ENCODE measurements at places on chromosomes 16 and 17. TPM values are rescaled to one million over a fixed set of nuclear protein-coding genes. Genes with fewer than 3 reads are reported as not detected.

FSCN2 gene
- total RNA-seq = 0.65 TPM

ZNF778 gene
- total RNA-seq = 4.1 TPM

AGRP gene
- not detected for total RNA-seq

PSMC3IP gene
- total RNA-seq = 2.6 TPM

SCRN2 gene
- 21.4 TPM for total RNA-seq

- no peak for DNase-seq
These were observed 208.3 kb downstream of the RGS9 start for GRCh38 chr17:65345261-65346005.

CORO1A gene
- total RNA-seq = 665 TPM

DNA sequence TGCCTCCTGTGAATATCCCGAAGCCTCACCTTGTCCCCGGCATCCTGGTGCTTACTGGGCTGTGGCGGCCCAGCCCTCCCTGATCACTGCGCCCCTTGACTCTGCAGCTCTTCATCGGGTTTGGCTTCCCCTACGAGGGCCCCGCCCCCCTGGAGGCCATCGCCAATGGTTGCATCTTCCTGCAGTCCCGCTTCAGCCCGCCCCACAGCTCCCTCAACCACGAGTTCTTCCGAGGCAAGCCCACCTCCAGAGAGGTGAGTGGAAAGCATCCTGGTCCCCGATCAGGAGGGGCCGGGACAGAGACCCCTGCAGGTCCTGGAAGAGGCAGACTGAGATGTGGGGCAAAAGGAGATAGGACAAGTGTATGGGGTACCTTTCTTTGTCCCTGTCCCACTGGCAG, 72.1 kb downstream of the MGAT5B start:
- DNase-seq = no peak

NHERF2 gene
- total RNA-seq = 2.2 TPM

DNA sequence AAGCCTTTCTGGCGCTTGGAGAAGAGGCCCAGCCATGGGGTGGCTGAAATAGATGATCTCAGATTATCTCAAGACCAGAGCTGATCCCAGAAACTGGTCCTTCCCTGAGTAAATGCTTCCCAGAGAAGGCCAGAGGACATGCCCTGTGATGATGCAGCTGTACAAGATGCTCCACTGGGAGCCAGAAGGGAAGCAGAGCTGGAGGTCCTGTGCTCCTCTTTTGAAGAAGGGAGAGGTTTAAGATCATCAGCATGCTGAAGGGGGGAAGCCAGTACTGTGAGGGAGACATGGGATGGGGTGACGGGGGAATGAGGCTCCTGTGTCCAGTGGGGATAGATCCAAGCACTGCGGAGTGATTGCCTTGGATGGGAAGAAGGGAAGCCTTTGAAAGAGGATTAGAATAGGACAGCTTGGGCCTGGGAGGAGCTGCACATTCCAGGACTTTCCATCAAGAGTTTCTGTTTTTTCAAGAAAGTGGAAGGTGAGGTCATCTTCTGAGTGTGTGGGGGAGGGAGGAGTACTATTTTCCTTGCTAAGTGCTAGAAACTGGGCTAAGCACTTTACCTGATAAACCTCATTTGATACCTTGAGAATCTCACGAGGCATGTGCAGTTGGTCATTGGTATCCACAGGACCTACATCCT, 16.4 kb upstream of the ALOX15B start:
- no peak for DNase-seq

DNA sequence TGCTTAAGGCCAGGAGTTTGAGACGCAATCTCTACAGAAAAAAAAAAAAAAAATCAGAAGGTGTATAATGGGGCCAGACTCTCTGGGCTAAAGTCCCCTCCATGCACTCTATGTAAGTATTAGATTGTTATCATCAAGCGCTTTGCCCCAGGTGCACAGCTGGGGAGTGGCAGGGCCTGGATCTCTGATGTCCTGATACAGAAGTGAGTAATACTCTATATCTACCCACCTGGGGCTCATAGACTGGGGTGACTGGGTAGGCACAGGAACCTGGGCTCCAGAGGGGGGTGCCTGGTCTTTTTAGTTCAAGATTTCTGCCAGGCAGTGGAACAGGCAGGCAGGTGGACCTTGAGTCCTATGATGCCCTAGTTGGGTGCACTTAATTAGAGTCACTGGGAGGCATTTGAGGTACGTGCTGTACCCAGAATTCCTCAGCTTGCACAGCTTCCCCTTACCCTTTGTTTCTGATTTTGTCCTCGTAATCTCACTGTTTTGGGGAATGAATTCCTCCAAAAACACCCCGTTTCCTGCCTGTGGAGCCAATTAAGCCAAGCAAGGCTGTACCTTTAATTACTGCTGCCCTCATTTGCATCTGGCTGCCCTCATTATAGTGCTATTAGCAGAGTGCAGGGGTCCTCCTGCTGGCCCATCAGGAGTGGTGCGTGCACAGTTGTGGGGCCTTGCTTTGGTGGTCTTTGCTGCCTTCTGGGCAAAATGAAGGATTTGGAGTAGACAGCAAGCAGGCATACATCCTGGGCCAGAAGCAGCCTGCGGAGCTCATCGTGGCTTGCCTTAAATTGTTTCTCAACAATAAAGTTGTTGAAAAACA, 239.0 kb downstream of the SNX29 start:
- DNase-seq = no peak

- no peak for DNase-seq
These were observed 6.4 kb downstream of the FLII start for GRCh38 chr17:18252160-18252559.

GFAP gene
- total RNA-seq = 0.18 TPM

CTRL gene
- total RNA-seq = 6.7 TPM

LGALS9B gene
- not detected for total RNA-seq

- no peak for DNase-seq
These were observed 44.7 kb downstream of the CMTM3 start for GRCh38 chr16:66649167-66649566.

FBXO39 gene
- total RNA-seq = 0.44 TPM

DNA sequence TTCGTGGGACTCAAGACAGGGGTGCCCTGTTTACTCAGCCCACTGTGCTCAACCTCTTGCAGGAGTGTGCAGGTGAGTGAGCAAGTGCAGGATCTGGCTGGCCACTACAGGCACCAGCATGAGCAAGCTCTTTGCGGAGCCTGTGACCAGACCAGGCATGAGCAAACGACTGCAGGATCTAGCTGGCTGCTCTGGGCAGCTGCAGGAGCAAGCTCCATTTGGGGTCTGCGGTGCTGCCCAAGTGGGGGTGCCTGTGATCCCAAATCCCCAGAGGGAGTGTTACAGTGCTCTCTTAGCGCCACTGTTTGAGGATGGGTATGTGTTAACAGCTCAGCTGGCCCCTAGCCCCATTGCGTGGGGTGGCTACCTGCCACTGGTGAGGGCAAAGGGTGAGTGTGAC, 2.4 kb downstream of the USP6 start:
- no peak for DNase-seq

GRCh38 chr16:69513180-69513966, 52.4 kb upstream of the NFAT5 start:
- DNase-seq = no peak

GRCh38 chr17:77735566-77736198, 222.8 kb upstream of the TNRC6C start:
- no peak for DNase-seq

CCT6B gene
- total RNA-seq = 5.1 TPM

GRCh38 chr17:68910789-68911431, 44.3 kb downstream of the ABCA8 start:
- DNase-seq = no peak

LRRC59 gene
- 51.9 TPM for total RNA-seq

GRCh38 chr16:58882292-58882691, 148.2 kb upstream of the GOT2 start:
- no peak for DNase-seq

GRCh38 chr16:64131423-64131822, 990.4 kb downstream of the CDH11 start:
- no peak for DNase-seq

GSE1 gene
- total RNA-seq = 39.1 TPM

DNA sequence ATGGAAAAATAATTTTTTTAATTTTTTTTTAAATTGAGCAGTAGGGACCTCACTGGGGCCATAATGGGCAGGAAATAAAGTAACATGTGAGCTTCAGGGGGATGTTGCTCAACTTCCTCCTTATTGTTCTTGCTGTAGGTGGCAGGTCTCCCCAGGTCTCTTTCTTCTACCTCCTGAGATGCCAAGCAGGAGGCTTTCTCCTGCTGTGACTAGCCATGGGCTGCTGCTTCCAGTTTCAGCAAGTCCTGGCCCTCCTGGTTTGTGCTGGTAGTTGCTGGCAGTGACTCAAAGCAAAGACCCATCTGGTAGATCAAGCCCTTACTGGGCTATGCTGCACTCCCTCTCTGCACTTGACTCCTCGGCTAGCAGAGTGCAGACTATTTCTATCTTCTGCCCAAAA, 2.3 kb downstream of the DPEP2NB start:
- no peak for DNase-seq

DNA sequence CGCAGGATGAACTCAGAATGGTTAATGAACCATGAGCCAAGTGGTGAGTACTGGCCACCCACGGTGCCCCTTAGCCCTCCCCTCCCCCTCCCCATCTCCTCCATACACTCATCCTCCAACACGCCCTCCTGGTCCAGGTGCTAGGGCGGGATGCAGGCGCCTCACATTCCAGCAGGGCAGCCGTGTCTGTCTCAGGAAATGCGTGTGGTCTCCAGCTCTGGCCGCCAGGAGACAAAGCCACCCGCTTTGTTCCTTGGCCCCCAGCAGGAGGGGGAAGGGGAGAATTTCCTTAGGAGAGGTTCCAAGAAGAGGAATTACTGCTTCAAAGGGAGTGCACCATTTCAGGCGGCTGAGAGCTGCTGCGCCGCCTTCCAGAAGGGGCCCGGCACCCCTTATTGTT, 29.7 kb upstream of the RMI2 start:
- DNase-seq = no peak

- no peak for DNase-seq
These were observed 695.3 kb downstream of the WWOX start for GRCh38 chr16:78794581-78795250.

- DNase-seq = no peak
These were observed 109.6 kb downstream of the PPM1E start for GRCh38 chr17:58865301-58865700.

FOXO3B gene
- total RNA-seq = 4.5 TPM

DNA sequence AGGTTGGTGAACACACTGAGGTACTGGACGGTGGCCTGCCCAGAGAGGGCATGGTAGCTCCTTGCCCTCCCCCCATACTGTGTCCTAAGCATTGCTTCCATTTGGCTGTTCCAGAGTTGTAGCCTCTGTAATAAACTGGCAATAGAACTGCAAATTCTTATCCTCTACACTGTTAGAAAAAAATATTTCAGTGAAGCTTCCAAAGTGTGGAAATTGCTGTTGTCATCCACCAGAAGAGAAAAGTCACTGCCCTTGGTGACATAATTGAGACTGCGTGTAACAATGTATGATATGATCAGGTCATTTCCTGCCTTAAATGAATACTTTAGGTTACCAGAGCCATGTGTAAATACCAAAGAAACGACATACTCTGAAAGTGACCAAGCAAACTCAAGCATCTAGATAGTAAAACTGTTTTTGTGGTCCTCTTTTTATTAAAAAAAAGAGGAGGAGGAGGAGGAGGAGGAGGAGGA, 65.9 kb downstream of the CEP95 start:
- DNase-seq = no peak

DNA sequence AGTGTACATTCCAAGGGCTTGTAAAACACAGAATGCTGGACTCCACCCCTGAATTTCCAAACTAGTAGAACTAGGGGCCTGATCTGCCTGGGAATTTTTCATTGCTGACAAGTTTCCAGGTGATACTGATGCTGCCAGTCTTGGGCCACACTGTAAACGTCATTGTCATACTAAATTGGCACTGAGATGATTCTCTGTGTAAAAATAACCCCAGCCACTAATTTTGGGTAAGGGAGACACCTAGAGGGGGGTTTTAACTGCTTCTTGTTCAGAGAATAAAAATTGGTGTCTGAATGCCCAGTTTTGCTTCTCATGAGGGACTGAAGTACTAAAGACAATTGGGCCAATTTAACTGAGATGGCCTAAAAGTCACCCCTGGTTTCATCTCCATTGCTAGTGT, 5.0 kb upstream of the CDH13 start:
- no peak for DNase-seq

DNA sequence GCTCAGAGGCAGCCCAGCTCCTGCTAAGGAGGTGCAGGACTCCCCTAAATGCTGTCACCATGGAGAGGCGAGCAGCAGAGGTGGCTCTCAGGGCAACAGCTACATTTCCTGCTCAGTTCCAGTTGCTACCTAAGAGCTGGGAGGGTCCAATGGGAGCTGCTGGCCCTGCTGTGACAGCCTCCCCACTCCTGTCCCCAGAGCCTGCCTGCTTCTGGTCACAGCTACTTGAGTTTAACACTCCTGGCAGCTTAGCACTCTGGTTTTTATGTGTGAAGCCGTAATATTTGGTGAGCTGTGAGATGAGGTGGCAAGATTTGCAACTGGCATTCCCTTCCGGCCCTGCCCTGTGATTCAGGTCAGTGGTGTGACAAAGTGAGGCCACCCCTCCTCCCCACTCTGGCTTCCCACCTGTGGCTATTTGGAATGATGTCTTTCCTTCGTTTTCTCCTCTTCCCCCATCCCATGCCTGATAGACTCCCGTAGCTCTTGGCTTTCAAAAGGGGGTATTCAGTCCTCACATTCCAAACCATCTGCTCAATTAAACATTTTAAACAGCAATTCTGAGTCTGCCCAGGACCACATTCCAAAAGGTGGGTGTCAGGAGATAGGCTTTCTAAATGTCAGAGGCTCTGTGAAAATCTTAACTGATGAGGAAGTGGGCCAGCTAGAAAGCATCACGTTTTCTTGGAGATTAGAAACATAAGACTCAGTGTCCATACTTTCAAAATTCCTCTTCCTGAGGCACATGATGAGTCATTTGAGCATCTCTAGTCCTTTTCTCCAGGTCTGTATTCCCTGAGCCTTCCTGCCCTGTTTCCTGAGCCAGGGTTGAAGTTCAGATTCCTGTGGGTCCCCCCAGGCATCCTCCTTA, 42.6 kb upstream of the SKAP1 start:
- DNase-seq = no peak

DNA sequence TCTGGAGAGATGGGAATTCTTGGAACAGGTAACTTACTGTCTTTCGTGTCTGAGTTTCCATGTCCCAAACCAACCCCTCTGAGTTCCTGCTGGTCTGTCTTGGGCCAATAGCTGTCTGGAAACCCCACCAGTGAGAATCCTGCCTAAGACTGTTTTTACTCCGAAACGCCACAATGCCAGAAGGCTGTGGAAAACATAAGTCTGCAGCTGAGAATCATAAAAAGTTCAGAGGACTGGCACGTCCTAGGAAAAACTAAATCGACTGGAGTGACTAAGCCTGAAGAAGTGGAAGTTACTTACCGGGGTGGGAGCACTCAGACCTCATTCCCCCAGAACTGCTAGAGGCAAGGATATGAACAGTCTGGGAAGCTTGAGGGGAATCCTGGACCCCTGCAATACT, 13.3 kb downstream of the LRRC75A start:
- no peak for DNase-seq

PROCA1 gene
- total RNA-seq = 4.8 TPM

GRCh38 chr16:29994600-29995323, 655 bp downstream of the HIRIP3 start:
- no peak for DNase-seq

GRCh38 chr16:3038256-3038655, 1.5 kb upstream of the BICDL2 start:
- DNase-seq = no peak

- DNase-seq = no peak
These were observed 5.1 kb upstream of the SCNN1B start for GRCh38 chr16:23296994-23297393.

RASL10B gene
- 0.10 TPM for total RNA-seq

IL17C gene
- 0.65 TPM for total RNA-seq

GCGR gene
- total RNA-seq = not detected

CPPED1 gene
- total RNA-seq = 10.1 TPM

GRCh38 chr17:37373530-37374159, 2.1 kb upstream of the C17orf78 start:
- peak; percentile 12 for DNase-seq

GRCh38 chr17:5580969-5581368, 3.3 kb downstream of the NLRP1 start:
- no peak for DNase-seq
